ENCODE measurements at places on chromosomes 1 and 21.

GRCh38 chr1:18300376-18300775 is 180.4 kb upstream of the KLHDC7A start:
- DNase-seq = no peak

DNA sequence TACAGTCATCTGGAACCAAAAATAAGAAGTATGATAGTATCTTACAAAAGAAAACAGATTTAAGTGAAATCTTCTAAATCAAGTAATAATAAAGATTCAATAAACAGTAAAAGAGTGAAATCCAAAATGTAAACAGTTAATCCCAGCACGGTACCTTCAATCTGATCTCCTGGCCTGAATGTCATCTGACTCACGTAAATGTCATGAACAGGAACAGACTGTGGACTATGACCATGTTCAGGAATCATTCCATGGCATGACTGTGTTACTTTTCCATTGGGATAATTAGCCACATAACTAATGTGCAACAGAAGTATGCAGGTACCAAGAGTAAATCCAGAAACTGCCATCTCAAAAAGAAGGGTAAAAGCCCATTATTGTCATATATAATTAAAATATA is 18.0 kb downstream of the FRRS1 start:
- DNase-seq = no peak

DNA sequence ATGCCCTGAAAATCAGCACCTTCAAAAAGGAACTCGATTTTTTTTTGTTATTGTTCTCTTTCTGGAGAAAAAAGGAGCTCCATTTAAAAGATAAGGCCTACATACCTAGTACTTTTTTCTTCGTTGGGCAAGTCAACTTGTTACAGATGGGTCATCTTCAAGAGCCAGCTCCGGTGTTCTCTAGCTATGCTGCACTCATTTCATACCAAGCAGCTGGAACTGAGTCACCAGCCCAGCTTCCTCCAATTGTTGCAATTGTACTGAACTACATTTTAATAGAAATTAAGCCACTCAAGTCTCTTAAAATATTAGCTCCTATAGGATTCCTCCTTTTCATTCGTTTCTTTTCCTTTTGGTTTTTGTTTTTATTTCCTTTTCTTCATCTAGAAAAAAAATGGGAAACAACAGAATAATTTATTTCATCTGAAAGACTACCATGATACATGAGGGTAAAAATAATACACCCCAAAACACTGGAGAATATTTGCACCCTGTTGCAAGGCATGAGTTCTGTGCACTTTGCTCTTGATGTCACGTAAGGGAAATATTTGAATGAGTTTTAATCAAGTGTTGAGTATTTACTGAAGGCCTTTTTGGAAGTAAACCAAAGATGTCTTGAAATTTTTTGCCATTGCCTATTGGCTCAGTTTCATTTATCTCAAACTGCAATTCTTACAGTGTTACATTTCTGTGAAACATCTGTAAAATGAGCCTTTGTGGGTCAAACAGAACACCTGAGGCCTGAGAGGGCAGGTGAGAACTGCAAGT is 60.5 kb downstream of the CLIC4 start:
- no peak for DNase-seq

- no peak for DNase-seq
Observed at GRCh38 chr1:3372317-3372716, 82.1 kb upstream of the ARHGEF16 start.

DNA sequence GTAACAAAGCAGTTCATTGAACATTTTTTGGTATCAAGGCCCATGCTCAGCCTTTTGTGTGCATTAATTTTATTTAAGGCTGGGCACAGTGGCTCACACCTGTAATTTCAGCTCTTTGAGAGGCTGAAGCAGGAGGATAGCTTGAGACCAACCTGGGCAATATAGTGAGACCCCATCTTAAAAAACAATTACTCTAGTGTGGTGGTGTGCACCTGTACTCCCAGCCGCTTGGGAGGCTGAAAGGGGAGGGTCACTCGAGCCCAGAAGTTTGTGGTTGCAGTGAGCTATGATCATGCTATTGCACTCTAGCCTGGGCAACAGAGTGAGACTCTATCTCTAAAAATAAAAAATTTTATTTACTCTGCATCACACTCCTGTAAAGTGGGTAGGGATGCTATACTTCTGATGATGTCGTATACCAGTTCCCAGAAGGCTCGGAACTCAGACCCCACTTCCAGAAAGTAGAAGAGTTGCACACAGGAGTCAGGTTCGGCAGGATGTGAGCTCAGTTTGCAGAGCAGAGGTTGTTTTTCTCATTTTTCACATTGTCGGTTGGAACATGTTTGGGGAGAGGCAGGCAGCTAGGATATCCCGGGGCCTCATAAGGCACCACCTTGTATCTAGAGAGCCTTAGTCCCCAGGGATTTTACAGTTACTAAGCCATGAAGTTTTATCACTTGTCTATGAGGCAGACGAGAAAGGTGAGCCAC is 144.6 kb downstream of the GALNT2 start:
- no peak for DNase-seq
